H9 (cell line): ENCODE measurements at places on chromosomes 6 and 20. TPM values are rescaled to one million over a fixed set of nuclear protein-coding genes. Genes with fewer than 3 reads are reported as not detected.

MEI4 gene
- total RNA-seq = 0.26 and 0.55 TPM in 2 replicates

DNA sequence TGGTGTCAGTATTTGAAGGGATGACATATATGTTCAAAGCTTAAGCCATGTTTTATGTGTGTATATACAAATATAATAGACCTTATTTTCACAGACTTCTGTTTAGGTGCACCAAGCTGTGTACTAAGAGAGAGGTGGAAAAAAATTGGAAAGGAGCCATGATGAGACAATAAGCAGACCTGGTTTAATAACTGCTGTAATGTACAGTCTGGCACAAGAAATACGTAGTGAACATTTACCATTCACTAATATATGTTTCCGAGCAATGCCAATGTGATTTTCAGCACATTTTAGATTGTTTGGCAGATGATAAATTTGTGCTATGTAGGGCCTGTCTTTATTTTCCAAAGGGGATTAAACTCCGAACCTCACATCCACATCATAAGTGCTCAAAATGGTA is 116.3 kb downstream of the KHDC1L start:
- H3K27ac ChIP-seq = no peak overlapping the region
- H3K4me3 ChIP-seq = no peak overlapping the region
- no peaks in the 10 kb centered on the region for H3K36me3 ChIP-seq
- no peaks in the 10 kb centered on the region for H3K27me3 ChIP-seq
- no peak for DNase-seq

NHLRC1 gene
- total RNA-seq = 1.0 and 1.5 TPM in 2 replicates

RHAG gene
- total RNA-seq = not detected in 2 replicates

DNA sequence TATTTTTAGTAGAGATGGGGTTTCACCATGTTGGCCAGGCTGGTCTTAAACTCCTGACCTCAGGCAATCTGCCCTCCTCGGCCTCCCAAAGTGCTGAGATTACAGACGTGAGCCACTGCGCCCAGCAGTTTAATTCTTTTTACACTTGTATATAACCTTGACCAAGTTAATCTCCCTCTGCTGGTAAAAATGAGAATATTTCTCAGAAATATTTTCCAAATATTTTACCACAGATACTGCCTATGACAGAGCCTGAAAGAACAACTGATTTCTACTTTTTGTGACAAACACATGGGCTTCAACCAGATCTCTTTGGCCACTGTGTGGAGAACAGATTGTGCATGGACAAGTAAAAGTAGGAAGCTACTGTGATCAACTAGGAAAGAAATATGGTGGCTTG is 21.2 kb upstream of the NHSL1 start:
- no peak overlapping the region for H3K4me3 ChIP-seq
- DNase-seq = no peak
- no peaks in the 10 kb centered on the region for H3K27me3 ChIP-seq
- peaks cover 10% of the 10 kb centered on the region for H3K36me3 ChIP-seq

CPNE5 gene
- total RNA-seq = 0.29 and 0.52 TPM in 2 replicates

TSBP1 gene
- not detected in 2 replicates for total RNA-seq

TRIM15 gene
- 0.20 TPM in 1 of 2 replicates, not detected in the other for total RNA-seq

GRCh38 chr20:53142225-53143127 is 170.3 kb downstream of the TSHZ2 start:
- H3K36me3 ChIP-seq = no peaks in the 10 kb centered on the region
- no peak overlapping the region; the same call in 2 of the 3 replicates for H3K4me3 ChIP-seq
- H3K27me3 ChIP-seq = no peaks in the 10 kb centered on the region
- H3K27ac ChIP-seq = no peak overlapping the region
- no peak for DNase-seq
- no peaks in the 10 kb centered on the region for H3K4me1 ChIP-seq
